ENCODE measurements at places on chromosomes 3 and 15. TPM values are rescaled to one million over a fixed set of nuclear protein-coding genes. Genes with fewer than 3 reads are reported as not detected.
A peak's percentile ranks its signal among the peaks of the same experiment; 100 is the strongest.

GRCh38 chr3:125219261-125219701 lies 6.7 kb upstream of the SLC12A8 start:
- no peak for DNase-seq

GRCh38 chr3:71217640-71218222 lies 365.8 kb downstream of the FOXP1 start:
- DNase-seq = no peak

DNA sequence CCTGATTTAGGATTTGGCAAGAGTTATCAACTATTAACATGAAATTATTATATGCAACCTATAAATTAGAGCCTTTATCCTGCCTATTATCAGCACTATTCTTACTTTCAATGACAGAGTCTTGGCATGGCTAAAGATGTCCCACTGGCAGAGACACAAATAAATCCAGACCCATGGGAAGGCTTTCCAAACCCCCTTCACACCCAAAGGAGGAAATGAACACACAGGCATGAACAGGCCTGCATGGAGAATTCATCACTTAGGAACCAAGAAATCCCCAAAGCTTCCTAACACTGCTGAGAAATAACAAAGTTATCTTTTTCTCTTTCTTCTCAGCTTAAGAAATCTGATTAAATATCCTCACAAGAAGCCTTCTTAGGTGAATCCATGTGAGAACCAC lies 213.9 kb downstream of the OCA2 start:
- DNase-seq = no peak

- DNase-seq = no peak
Observed at GRCh38 chr3:113183748-113184661, 27.4 kb upstream of the BOC start.

- DNase-seq = no peak
Observed at GRCh38 chr3:42526616-42527367, 24.3 kb downstream of the VIPR1 start.

DNA sequence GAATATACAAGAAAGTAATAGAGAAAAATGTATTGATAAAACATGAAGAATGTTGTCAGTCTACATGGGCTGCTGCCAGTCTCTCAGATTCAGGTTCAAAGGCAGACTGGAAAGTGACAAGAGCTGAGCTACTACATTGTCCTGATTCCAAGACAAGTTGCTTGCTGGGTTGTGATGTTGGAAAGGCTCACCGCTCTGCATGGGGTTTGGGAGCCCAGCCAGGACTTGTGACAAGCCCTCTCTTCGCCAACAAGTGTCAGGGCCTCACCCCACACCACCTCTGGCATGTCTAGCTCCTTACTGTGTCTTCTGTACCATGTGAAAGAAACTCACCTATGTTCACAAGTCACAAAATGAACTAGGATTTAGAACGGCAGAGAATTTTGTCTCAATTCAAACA lies 43.0 kb upstream of the SH3GL3 start:
- no peak for DNase-seq

GRCh38 chr3:25265284-25265683 lies 162.8 kb upstream of the RARB start:
- DNase-seq = peak; percentile 12

DNA sequence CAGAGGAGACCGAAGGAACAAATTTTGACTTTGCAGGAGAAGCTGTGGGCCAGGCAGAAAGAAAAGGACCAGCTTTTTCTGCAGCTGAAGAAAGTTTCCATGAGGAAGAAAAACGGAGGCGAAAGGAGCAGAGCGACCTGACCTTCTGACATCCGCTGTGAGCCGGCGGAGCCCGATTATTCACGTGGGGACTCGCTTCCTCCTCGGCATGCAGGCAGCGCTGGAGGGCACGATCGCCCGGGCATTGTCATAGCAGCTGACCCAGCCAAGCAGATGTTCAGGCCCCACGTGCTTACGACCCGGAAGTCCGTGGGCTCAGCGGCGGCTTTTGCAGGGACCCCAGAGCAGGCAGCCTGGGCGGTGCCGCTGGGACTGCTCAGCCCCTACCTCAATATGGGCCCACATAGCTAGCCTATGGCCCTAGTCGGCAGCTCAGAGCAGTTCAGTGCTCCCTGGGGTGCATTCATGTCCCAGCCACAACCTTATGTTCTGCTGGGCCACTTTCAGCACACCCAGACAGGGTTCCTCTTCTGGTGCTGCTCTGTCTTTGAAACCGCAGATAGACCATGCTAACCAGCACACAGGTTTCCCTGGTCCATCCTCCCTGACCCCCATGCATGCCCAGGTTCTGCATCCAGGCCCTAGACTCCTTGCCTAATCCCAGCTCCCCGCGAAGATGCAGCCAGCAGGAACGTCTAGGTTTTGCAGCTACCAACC lies 10.5 kb upstream of the EIF4A2 start:
- DNase-seq = peak; percentile 80

GRCh38 chr3:31025541-31025940 lies 131.1 kb upstream of the GADL1 start:
- DNase-seq = no peak

- no peak for DNase-seq
Observed at GRCh38 chr3:15312550-15312949, 19.8 kb downstream of the SH3BP5 start.

DNA sequence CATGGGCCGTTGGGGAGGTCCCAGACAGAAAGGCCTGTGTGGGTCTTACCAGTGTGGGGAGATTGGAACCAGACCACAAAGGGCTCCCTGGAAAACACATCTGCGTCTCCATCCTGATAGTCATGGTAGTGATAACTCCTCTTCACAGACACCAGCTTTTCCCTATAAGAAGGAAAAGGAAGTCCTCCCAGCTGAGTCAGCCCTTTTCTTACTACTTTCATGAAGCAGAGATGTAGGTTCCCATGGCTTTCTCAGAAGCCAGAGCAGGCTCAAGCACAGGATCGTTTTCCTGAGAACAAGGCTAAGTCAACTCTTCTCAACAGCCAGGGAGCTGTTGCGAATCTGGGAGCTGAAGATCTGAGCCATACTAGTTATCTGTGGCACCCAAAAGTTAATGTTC lies 6.1 kb downstream of the DNASE1L3 start:
- DNase-seq = peak; percentile 41

DNA sequence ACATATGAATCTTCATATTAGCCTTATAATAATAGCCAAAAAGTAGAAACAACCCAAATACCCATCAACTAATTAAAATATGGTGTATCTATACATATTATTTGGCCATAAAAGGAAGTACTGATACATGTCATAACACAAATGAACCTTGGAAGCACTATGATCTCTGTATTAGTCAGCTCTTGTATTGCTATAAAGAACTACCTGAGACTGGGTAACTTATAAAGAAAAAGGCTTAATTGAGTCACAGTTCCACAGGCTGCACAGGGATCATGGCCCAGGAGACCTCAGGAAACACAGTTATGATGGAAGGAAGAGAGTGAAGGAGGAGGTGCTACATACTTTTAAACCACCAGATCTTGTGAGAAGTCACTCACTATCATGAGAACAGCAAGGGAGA lies 16.0 kb upstream of the CCR2 start:
- DNase-seq = no peak

- DNase-seq = no peak
Observed at GRCh38 chr3:16447135-16447534, 66.4 kb downstream of the RFTN1 start.

- no peak for DNase-seq
Observed at GRCh38 chr3:141677701-141678100, 60.4 kb upstream of the RNF7 start.

GRCh38 chr15:56053046-56053400 lies 59.6 kb upstream of the NEDD4 start:
- DNase-seq = no peak

DNA sequence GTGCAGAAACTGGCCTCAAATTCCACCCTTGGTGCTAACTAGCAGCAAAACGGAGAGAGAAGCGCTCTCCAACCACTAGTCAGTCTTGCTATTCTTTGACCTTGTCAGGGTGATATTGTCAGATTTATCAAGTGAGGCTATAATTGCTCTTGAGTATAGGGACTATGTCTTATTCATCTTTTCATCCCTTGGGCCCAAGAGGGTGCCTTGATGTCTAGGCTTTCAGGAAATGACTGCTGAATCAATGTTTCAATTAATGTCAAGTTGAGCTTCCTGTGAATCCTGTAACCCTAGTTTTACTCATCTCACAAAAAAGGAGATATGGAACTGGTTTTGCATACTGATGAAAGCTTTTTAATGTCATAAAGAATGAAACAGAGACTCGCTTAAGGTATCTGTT lies 701.3 kb downstream of the EDEM1 start:
- DNase-seq = no peak

- DNase-seq = no peak
Observed at GRCh38 chr3:150020527-150020926, 49.8 kb upstream of the PFN2 start.

- DNase-seq = no peak
Observed at GRCh38 chr15:78222745-78223395, 11.5 kb downstream of the ACSBG1 start.

- DNase-seq = no peak
Observed at GRCh38 chr3:127758013-127758412, 64.3 kb downstream of the MGLL start.

GRCh38 chr15:30043211-30043655 lies 39.5 kb upstream of the GOLGA8J start:
- peak; percentile 15 for DNase-seq

MEX3B gene
- total RNA-seq = 7.7 TPM

UROC1 gene
- total RNA-seq = 0.04 TPM

RTP3 gene
- 0.04 TPM for total RNA-seq

GPR62 gene
- total RNA-seq = 0.13 TPM

SNRK gene
- total RNA-seq = 37.5 TPM

NMNAT3 gene
- 5.8 TPM for total RNA-seq

GTF2E1 gene
- 11.2 TPM for total RNA-seq

TRPM1 gene
- not detected for total RNA-seq

CYP1A1 gene
- 0.13 TPM for total RNA-seq

All from muscle of leg (tissue), 16 donors.